ENCODE measurements at places on chromosomes 16 and 17. TPM values are rescaled to one million over a fixed set of nuclear protein-coding genes. Genes with fewer than 3 reads are reported as not detected.

The FASN gene
- 174 TPM for total RNA-seq

The ZNF385C gene
- total RNA-seq: not detected

The WIPF2 gene
- 21.3 TPM for total RNA-seq

The EFNB3 gene
- total RNA-seq: not detected

The ATAD5 gene
- total RNA-seq: 3.6 TPM

The RPRML gene
- not detected for total RNA-seq

The ST6GALNAC2 gene
- 0.49 TPM for total RNA-seq

The ATP2C2 gene
- not detected for total RNA-seq

The ABCC12 gene
- not detected for total RNA-seq

The GAN gene
- 4.7 TPM for total RNA-seq

The KIF2B gene
- total RNA-seq: not detected

The LITAF gene
- 226 TPM for total RNA-seq

The HBA1 gene
- total RNA-seq: not detected

The ACSF2 gene
- total RNA-seq: 11.9 TPM

The BAIAP3 gene
- total RNA-seq: 21.5 TPM

The WNT9B gene
- total RNA-seq: not detected

Data from CD4-positive, alpha-beta T cell (primary cell).